ENCODE measurements at places on chromosomes 4 and X. TPM values are rescaled to one million over a fixed set of nuclear protein-coding genes. Genes with fewer than 3 reads are reported as not detected.

The USP17L15 gene
- not detected for total RNA-seq

The HPGD gene
- total RNA-seq = 290 TPM

The TCEAL2 gene
- not detected for total RNA-seq

The TLL1 gene
- total RNA-seq = 7.2 TPM

The SRPK3 gene
- total RNA-seq = not detected

The LDOC1 gene
- total RNA-seq = not detected

The CD38 gene
- total RNA-seq = 3.6 TPM

The MAGEA10 gene
- total RNA-seq = not detected
